ENCODE measurements at places on chromosomes 11 and 22.

GRCh38 chr11:118916842-118917388, 8.8 kb downstream of the BCL9L start:
- DNase-seq: no peak

DNA sequence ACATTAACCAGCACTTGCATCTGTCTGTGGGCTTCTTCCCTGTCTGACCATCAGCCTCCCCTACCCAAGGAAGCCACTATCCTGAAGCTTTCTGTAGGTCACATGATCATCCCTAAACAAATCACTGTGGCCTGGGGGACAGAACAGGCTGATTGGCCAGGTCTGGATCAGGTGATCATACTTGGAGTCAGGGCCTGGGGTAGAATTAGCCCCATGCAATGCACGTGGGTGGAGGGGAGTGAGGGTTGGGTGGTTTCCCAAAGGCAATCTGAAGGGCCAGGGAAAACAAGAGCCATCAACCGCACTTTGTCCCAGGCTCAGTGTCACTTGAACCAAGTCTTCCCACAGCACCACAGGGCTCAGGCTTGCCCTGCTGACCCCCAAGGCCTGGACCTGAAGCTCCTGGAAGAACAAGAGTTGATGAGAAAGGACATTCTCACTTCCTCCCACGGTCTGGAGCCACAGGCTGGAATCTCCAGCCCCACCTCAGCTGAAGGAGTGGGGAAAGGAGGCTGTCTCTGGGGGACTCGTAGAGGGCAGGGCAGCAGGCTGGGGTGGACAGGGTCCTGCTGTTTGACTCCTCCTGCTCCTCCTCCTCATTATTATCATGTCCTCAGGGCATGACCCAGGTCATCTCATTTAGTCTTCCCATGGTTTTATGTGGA, 31.5 kb upstream of the TSPAN18 start:
- DNase-seq: no peak

DNA sequence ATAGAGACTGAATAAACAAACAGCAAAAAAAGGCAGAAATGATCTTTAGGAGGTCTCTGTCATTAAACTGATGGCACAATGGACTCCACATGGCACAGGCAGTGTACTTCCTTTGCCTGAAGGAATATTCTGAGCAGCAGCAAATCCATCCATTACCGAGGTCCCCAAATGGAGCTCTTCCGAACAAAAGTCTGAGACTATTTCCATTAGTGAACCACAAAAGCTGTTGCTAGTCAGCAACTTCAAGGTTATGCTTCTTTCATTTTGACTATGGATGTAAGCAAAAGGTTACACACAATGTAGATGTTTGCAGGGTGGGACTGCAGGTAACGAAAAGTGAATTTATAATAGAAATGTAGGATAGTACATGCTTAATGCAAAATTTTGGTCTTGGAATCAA, 14.5 kb downstream of the NARS2 start:
- DNase-seq: no peak

DNA sequence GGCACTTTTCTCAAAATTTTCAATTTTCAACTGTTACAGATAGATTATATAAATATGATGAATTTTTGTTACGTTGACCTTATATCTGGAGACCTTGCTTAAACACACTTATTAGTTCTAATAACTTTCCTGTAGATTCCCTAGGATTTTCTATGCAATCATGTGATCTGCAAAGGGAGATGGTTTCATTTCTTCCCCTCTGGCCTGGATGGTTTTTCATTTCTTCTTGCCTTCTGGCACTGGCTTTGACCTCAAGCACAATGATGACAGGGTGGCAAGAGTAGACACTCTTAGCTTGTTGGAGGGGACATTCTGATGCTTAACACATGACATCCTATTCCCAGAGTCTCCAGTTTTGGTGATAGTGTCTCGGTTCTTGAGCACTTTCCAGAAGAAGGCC, 75.9 kb downstream of the DGCR2 start:
- no peak for DNase-seq

DNA sequence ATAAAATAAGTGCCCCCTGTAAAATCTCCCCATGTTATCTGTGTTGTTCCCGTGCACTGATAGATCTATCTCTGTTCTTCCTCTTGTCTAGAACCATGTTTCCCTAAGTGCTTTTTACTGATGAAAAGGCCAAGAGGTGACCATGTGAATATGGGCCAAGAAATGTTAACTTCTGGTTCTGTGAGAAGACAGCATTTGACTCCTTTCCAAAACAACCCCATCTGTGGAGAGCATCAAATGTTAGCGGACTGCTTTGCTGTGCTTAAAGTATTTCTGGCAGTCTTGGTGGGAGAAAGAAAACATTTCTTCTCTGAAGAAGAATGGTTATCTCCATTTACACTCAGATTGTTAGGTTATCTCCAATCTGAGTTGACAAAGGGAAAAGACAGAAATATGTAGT, 58.6 kb upstream of the GUCY1A2 start:
- no peak for DNase-seq

GRCh38 chr11:34640050-34640923, 19.4 kb downstream of the EHF start:
- DNase-seq: no peak
